ENCODE measurements at places on chromosomes 4 and X.

DNA sequence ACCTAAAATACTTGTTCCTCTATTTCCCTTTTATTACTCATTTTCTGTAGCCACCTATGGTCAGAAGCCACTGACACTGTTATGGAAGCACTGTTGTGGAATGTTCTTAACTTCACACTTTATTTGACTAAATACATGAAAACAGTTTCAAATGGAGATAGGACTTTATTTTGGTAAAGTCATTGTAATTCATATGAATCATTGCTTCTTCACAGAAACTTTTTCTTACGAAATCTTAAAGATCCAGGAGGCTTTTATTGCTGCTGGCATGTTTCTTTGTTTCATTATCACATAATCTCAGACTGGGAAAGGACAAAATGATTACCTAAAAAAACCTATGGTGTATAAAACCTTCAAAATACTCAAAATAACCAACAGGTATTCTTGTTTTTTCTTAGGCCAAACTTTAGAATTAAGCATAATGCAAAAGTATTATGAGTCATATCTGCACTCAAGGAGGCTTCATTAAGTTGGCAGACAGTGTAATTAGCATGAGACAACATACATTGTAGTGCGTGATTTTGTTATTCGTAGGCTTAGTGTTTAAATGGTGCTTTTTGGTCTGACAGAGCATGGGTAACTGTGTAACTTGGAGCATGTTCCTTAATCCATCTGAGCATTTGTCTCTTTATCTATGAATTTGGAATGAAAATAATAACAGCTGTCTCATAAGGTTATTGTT lies 58.0 kb downstream of the SH3BGRL start:
- DNase-seq = no peak
- H3K4me3 ChIP-seq = no peak overlapping the region
- peaks cover 7% of the 10 kb centered on the region for H3K4me1 ChIP-seq
- H3K36me3 ChIP-seq = no peaks in the 10 kb centered on the region
- no peak overlapping the region for H3K27ac ChIP-seq
- no peaks in the 10 kb centered on the region for H3K27me3 ChIP-seq

DNA sequence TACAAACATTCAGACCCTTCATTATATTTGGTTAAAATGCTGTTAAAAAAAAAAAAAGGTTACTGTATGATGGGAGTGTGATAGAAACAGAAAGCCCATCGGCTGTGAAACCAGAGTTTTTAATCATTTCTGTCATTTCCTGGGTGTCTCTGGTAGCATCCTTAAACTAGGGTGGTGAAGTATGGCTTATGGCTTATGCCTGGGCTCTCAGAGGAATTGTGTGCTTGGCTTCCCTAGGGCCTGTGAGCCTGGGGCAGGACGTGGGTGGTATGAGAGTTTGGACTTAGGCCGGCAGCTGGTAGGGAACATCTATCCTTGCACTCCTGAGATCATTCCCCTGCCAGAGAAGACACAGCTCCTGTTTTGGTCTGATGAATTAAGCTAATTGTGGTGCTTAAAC lies 52.2 kb downstream of the DCUN1D4 start:
- no peaks in the 10 kb centered on the region for H3K27me3 ChIP-seq
- DNase-seq = no peak
- H3K4me3 ChIP-seq = no peak overlapping the region
- H3K4me1 ChIP-seq = peaks cover 5% of the 10 kb centered on the region
- H3K36me3 ChIP-seq = no peaks in the 10 kb centered on the region
- H3K27ac ChIP-seq = no peak overlapping the region

GRCh38 chr4:100576570-100576969 lies 58.7 kb upstream of the EMCN start:
- no peak for DNase-seq
- H3K27me3 ChIP-seq = no peaks in the 10 kb centered on the region
- no peak overlapping the region for H3K27ac ChIP-seq
- no peaks in the 10 kb centered on the region for H3K4me1 ChIP-seq

GRCh38 chr4:155906554-155907247 lies 3.2 kb downstream of the TDO2 start:
- H3K4me1 ChIP-seq = no peaks in the 10 kb centered on the region
- no peaks in the 10 kb centered on the region for H3K36me3 ChIP-seq
- no peak overlapping the region for H3K27ac ChIP-seq
- H3K27me3 ChIP-seq = no peaks in the 10 kb centered on the region
- DNase-seq = no peak

DNA sequence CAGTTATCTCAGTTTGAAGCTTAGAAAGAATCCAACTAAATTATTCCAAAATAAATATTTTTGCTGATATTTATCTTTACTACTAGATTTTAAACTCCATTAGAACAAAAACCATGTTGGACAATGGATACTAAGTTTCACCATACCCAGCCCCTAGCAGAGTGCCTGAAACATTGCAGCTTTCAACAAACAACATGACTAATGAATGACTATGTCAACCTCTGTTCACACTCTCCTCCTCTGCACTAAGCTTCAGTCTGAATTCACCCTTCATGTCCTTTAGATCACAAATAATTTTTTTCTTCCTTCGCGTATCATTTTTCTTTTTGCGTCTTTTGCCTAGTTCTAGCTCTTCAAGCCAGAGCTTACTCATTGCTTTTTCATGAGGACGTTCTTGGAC lies 315.2 kb downstream of the PCDH10 start:
- DNase-seq = no peak
- no peaks in the 10 kb centered on the region for H3K4me1 ChIP-seq
- H3K36me3 ChIP-seq = no peaks in the 10 kb centered on the region

DNA sequence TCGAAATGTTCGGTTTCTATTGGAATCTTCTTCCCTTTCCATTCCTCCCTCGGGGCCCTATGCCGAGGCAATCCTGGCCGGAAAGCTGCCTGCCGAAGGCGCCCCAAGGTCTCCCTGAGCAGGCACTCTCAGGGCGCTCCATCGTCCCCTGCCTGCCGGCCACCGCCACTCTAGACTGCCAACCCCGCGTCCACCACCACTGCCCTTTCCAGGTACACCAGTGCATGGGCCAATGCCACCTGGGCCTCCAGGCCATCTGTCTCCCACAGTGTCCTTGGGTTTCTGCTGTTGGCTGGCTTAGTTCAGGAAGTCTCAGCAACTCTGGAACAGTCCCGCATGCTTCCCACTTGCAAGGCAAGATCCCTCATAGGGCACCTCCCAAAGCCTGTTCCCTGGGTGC lies 14.6 kb downstream of the CTAG1A start:
- H3K27ac ChIP-seq = no peak overlapping the region
- H3K4me1 ChIP-seq = no peaks in the 10 kb centered on the region
- H3K27me3 ChIP-seq = no peaks in the 10 kb centered on the region
- no peak overlapping the region for H3K4me3 ChIP-seq

- no peaks in the 10 kb centered on the region for H3K36me3 ChIP-seq
- H3K27me3 ChIP-seq = no peaks in the 10 kb centered on the region
- no peaks in the 10 kb centered on the region for H3K4me1 ChIP-seq
- DNase-seq = no peak
- H3K27ac ChIP-seq = no peak overlapping the region
These were observed 4.9 kb upstream of the CXCL6 start for GRCh38 chr4:73831569-73831968.

Measured in testis (tissue), 5 donors.